Uterus (tissue), 4 donors: ENCODE measurements at places on chromosomes 2 and 18. TPM values are rescaled to one million over a fixed set of nuclear protein-coding genes. Genes with fewer than 3 reads are reported as not detected.

- no peaks in the 10 kb centered on the region for H3K36me3 ChIP-seq
- H3K4me3 ChIP-seq: no peak overlapping the region
- H3K27ac ChIP-seq: no peak overlapping the region
- H3K27me3 ChIP-seq: no peaks in the 10 kb centered on the region
Measured at GRCh38 chr2:49259926-49260325, 105.6 kb upstream of the FSHR start.

DNA sequence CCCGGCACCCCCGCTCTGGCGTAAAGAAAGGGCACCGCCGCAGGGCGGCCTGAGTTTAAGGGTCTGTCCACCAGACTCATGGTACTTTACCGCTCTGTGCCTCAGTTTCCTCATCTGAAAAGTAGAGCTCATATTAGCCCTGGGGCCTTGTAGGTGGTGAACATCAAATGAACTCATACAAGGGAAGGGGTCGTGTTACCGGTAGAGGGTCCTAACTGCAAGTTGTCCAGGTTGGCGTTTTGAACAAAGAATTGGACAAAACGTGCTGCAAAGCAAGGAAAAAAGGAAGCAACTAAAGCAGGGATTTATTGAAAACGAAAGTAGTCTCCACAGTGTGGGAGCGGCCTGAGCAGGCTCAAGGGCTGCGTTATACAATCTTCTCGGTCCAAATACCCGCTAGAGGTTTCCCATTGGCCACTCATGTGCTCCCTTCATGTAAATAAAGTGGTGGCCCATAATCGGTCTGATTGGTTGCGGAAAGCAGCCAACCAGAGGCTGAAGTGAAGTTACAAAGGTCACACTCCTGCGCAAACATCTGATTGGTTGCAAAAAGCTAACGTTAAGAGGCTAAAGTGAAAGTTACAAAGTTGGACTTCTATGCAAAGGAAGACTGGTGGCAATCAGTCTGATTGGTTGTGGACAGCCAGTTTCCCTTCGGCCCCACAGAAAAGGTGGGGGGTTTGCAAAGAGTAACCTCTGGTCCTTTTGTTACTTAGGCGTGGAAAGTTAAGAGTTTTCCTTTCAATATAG lies 80.7 kb upstream of the LDLRAD4 start:
- H3K27me3 ChIP-seq: no peaks in the 10 kb centered on the region
- DNase-seq: peak; percentile 79
- H3K4me1 ChIP-seq: no peaks in the 10 kb centered on the region
- peak overlapping the region; percentile 59 for H3K4me3 ChIP-seq

DNA sequence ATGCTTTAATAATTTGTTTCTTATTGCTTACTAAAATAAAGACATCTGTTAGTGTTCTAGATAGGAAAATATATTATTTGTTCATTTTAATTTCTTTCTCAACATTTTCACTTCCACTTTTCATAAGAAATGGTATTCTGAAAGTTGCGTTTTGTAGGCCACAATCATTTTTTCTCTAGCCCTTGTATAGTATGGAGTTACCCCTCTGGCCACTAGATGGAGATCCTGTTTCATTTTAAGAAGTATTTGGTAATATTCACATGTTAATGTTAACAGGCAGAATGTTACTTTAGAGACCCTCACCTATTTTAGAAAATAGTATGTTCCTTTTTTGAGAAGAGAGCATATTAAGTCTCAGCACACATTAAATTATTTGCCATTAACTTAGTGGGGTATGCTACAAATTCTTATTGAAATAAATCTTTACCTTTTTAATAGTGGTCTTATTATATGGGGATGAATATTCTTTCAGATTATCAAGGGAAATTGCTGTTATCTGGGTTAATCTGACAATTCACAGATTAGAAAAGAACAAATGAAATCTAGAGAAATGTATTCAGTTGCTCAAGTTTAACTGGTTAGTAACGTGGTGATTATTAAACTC lies 73.9 kb upstream of the TTC27 start:
- no peaks in the 10 kb centered on the region for H3K27me3 ChIP-seq
- no peak overlapping the region for H3K27ac ChIP-seq
- H3K4me1 ChIP-seq: no peaks in the 10 kb centered on the region

DNA sequence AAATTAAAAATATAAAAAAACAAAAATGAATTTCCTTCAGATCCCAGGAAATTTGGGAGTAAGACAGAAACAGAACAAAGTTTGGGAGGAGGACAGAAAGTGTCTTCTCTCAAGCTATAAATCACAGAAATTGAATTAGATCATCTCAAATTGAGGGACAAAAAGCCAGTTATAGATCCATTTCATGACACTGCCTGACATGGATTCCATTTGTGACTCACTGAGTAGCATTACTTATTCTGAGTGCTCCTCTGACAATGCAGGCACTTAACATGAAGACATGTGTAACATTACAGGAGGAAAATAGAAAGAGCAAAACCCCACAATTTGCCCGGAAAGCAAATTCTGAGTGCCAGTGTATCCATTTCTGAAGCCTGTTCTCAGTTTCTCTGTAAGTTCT lies 63.9 kb upstream of the CREB1 start:
- H3K27me3 ChIP-seq: no peaks in the 10 kb centered on the region
- no peak for DNase-seq
- no peak overlapping the region for H3K4me3 ChIP-seq
- no peak overlapping the region for H3K27ac ChIP-seq
- H3K4me1 ChIP-seq: no peaks in the 10 kb centered on the region
- H3K36me3 ChIP-seq: no peaks in the 10 kb centered on the region

GRCh38 chr2:28401411-28401810 lies 8.8 kb downstream of the FOSL2 start:
- no peak for DNase-seq
- no peaks in the 10 kb centered on the region for H3K36me3 ChIP-seq
- H3K27ac ChIP-seq: peak overlapping the region; percentile 99
- H3K4me1 ChIP-seq: peaks cover 59% of the 10 kb centered on the region
- H3K4me3 ChIP-seq: peak overlapping the region; percentile 3

Gene PLEKHH2
- total RNA-seq: 47.1 TPM
